Stimulated activated CD4-positive, alpha-beta T cell treated with anti-CD3 and anti-CD28 coated beads, TNF-alpha, amount 100 ng/mL, for 4 hours (primary cell): ENCODE measurements at places on chromosomes 12 and 14.
A peak's percentile ranks its signal among the peaks of the same experiment; 100 is the strongest.

GRCh38 chr14:59254146-59254910 lies 65.9 kb downstream of the DAAM1 start:
- no peak for DNase-seq

GRCh38 chr14:23639048-23639890 lies 3.1 kb downstream of the DHRS2 start:
- DNase-seq = no peak

DNA sequence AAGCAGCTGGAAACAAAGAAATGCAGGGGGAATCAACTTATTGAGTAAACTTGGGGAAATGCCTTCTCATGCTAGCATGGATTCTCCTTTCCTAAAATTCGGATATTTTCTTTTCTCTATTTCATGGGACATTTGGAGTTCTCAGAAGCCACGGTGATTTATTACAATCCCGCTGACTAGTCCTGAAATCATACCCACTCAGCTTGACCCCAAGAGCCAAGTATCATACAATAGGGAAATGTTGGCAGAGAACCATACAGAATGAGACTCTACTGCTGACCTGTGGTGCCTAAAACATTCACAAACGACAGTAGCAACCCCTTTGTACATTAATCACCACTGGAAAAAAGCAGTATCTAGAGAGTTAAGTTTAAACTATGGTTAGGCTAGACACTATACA lies 112.4 kb downstream of the KICS2 start:
- DNase-seq = no peak

DNA sequence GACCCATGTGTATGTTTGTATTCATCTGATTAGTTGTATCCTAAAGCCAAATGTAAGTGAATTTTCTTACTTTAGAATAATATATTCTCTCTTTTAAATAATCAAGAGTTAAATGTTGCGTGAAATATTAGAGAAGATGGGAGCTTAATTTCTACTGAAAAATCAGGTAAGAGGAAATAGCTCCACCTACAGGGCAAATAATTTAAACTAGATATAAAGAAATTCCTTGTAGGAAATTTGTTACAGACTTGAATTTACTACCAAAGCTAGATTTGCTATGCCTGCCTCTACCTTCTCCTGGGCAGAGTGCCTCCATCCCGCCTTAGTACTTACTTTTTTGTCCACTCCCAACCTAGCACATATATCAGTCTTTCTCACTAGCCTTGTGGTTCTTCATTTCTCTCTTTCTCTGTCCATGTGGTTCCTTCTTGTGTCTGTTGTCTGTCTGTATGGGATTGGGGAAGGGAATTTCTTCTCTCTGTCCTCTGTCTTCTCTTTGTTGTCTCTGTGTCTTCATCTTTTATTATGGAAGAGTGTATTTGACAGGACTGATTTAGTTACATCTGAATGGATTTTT lies 44.7 kb downstream of the PALS1 start:
- DNase-seq = no peak

GRCh38 chr14:38593476-38593875 lies 337.6 kb upstream of the CLEC14A start:
- DNase-seq = no peak

DNA sequence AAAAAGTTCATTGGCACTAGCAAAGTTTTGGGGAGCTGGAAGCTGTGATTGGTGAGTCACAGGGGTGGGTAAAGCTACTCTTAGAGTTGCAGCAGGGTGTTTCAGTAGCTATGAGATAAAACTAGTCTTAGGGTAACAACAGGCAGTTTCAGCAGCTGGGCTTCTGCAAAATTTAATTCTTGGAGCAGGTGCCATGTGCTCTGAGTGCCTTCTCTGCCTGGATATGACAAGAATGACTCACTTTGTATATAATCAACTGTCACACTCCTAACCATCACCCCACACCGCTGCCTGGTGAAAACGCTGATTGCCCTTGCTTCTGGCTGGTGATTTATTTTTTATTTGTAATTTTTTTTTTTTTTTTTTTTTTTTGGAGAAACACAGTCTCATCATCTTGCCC lies 10.5 kb upstream of the PLBD2 start:
- DNase-seq = no peak

DNA sequence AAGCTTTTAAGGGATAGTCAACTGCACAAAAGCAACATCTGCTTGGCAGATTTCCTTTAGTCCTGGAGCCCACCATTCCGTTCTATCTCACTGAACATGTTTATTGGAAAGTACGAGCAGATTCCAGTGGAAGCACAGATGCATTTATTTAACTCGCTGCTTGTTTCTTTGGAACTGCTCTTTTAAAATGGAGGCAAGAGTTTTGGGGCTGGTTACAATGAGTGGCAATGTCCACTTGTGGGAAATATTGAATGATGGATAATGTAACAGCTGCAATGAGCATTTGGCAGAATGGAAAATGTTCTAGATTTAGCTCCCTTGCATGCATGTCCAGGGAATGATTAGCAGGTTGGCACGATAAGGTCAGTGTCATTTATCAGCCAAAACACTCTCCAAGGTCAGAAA lies 163.0 kb downstream of the ATP23 start:
- no peak for DNase-seq

DNA sequence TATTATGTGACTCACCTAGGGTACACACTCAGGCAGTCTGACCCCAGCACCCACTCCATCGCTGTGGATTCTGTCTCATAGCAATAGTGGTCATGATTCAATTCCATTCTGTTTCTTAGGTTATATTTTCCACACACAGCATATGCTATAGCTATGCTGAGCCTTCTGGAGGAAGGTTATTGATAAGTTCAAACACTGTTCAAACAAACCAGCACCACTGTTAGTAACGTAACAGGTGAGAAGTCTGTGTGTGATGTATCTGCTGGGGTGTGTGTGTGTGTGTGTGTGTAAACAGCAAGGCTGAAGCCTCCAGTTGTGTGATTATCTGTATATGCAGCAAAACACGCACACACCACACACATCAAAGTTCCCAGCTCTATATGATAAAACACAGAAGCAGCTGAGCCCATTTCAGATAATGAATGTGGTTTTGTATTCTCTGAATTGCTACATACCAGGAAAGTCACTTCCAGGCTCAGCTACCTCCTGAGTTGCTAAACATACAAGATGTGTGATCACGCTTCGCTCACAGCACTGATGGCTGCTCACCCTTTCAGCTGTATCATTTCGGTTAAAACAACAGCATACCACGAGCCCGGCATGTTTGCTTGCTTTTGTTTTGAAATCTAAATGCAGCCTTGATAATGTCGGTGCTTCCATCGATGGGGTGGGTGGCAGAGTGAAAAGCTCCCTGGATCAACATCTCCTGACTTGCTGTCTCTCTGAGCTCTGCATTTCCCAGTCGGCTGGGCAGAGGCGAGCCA lies 6.8 kb upstream of the SYNE3 start:
- no peak for DNase-seq

GRCh38 chr12:13853471-13853870 lies 127.9 kb downstream of the GRIN2B start:
- DNase-seq = no peak

- no peak for DNase-seq
These were observed 17.5 kb upstream of the BICD1 start for GRCh38 chr12:32089156-32089555.

- DNase-seq = no peak
These were observed 136.3 kb downstream of the AEBP2 start for GRCh38 chr12:19575337-19576243.

DNA sequence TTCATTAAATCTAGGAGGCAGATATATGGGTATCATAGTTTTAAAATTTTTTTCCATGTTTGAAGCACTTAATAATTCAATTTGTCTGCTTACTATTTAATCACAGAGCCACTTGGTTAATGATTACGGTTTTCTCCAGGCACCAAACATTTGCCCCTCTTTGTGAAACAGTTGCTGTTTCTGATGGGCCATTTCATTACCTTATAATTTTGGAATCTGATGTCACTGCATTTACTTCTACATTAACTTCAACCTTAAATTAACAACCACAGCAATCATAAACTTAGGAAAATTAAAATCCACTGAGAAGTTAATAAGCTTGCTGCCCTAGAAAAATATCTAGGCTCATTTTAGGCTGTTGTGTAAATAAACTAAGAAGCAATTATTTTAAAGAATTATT lies 17.0 kb downstream of the TMCC3 start:
- no peak for DNase-seq

- peak; percentile 29 for DNase-seq
These were observed 30.3 kb downstream of the CD9 start for GRCh38 chr12:6230321-6231110.

DNA sequence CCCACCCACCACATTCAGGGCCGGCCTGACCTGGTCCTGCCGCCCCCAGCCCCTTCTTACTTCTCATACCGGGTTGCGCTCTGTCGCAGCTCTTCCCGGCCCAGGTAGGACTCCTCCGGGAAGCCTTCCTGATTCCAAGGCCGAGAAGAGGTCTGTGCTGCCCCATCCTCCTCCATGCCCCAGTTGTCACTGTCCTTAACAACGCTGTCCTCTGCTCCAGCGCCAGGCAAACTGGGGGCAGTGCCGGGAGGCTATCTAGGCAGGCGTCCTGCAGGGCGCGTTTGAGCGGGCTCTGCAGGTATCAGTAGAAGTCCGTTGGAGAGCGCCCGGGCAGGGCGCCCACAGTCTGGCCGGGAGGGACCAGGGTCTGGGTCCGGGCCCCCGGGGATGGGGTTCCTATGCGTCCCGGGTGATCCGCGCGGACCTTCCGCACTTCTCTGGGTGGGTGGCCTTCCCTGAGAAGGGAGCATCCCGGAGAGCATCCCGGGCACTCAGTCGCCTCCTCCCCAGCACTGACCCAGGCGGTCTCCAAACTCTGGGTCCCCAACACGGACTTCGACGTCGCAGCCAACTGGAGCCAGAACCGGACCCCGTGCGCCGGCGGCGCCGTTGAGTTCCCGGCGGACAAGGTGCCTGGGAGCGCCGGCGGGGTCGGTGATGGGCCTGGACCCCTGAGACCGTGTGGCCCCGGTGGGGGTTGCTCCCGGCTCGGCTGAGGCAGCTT lies 900 bp downstream of the AMN start:
- DNase-seq = no peak

DNA sequence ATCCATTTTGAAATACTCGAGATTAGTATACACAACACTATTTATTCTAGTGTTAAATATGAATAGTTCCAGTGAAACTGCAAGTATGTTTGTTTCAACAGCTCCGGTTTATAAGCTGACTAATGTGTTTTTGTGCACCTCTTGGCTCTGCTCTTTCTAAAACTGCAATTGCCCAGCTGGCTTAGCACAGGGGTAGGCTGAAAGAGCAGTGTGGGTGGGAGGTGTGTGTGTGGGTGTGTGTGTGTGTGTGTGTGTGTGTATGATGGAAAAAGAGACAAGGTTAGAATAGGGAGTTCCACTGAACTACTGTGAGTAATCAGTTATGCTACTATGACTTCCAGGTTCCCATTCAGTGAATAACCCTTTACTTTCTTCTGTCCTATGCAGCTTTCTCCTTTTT lies 37.8 kb upstream of the DDHD1 start:
- DNase-seq = peak; percentile 40

- DNase-seq = no peak
These were observed at the start of gene SLC35F4 for GRCh38 chr14:57865403-57866198. TSS of gene SLC35F4 (minus strand) at chr14:57866092.

- no peak for DNase-seq
These were observed 227.5 kb upstream of the LMO3 start for GRCh38 chr12:16833376-16834015.

- DNase-seq = no peak
These were observed 174.2 kb upstream of the E2F7 start for GRCh38 chr12:77239617-77240016.

DNA sequence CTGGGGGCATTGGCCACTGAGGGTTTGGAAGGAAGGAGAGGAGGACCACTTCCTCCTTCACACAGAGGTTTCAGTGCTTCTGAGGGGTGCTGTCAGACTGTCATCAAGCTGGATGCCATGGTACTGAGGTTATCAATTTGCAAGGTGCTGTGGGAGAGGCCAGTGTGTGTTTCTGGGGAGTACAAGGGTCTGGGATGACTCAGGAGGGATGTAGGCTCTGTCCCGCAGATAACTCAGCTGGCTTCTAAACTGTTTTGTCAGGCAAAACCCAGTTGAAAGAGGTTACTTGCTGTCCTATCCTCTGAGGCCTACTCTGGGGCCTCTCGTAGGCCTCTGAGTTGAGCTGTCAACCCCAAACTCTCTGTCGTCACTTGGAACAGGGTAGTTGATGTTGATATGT lies 22.8 kb downstream of the ADCK1 start:
- DNase-seq = no peak

- no peak for DNase-seq
These were observed 596.1 kb downstream of the VRK1 start for GRCh38 chr14:97393244-97393643.

DNA sequence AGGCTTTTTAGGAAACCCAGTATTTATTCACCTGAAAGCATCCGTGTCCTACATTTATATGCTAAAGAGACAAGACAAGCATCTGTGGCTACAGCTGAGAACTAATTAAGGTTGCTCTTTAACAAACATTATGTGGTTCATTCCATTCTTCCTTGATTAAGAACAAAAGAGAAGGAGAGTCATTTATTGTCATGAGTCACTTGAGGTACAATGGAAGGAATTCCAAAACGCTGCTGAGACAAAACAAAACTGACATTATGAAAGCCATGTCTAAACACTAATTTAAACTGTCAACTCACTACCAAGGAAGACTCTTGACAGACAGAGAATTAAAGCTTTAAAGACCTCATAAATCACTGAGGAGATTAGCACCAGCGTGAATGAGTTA lies 214.4 kb downstream of the BMP4 start:
- DNase-seq = no peak

DNA sequence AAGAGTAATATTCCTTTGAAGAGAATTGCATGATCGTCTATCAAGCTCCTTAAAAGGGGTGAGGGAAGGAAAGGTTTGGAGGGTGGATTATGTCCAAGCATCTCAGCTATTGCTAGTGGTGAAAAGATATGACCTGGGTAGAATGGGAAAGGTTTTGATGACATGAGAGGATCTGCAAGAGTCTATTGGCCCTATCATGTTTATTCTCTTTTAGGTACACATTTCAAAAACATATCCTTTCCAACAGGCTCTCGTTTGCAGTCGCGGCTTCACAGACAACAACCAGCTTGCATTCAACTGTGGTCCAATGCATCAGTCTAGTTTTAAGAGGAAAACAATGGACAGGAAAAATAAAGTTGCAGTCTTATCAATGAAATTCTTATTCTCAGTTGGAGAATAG lies 17.1 kb downstream of the FOXG1 start:
- no peak for DNase-seq

- no peak for DNase-seq
These were observed 166.5 kb downstream of the ZFP36L1 start for GRCh38 chr14:68626386-68626785.

DNA sequence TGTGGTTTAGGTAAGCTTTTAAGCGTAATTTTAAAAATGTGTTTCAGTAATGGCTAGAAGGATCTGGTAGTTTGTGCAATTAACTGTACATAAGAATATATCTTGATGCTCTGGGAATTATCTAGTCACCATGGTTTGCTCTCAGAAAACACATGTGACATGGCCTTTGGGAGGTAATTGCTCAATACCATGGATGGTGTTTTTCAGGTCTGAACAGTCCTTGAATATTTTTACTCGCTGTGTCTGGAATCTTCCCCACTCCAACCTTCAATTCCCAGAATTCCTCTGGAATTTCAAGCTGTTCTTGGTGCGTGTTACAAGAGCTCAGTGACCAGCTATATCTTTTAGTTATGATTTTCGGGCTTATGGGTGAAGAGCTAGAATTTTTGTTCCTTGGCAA lies 85.3 kb downstream of the DAAM1 start:
- DNase-seq = no peak
